Occipital lobe (tissue), 3 donors: ENCODE measurements at places on chromosomes 7 and 10. TPM values are rescaled to one million over a fixed set of nuclear protein-coding genes. Genes with fewer than 3 reads are reported as not detected.

- no peak for DNase-seq
These were observed 5.5 kb downstream of the MCM7 start for GRCh38 chr7:100095704-100096103.

DNA sequence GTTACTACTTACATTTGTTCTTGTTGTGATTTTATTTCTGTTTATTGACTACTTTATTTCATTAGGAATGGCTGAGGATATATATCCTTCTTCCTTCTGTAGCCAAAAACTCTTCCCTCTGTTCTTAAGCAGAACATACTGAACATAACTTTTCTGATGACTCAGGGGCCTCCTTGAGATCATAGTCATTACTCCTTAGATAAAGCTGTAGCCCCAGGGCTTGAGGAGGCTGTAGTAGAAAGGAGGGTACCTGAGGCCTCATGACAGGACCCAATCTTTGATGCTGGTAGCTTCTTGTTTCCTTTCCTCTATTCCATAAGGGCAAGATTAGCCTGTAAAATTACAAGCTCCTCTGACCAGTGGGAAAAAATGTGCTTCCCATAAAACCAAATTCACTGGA is 41.2 kb upstream of the FGFR2 start:
- DNase-seq, result no peak

GRCh38 chr10:75019370-75019769 is 92.1 kb upstream of the SAMD8 start:
- no peak for DNase-seq

GRCh38 chr7:116052006-116052405 is 21.4 kb upstream of the TFEC start:
- DNase-seq, result no peak

DNA sequence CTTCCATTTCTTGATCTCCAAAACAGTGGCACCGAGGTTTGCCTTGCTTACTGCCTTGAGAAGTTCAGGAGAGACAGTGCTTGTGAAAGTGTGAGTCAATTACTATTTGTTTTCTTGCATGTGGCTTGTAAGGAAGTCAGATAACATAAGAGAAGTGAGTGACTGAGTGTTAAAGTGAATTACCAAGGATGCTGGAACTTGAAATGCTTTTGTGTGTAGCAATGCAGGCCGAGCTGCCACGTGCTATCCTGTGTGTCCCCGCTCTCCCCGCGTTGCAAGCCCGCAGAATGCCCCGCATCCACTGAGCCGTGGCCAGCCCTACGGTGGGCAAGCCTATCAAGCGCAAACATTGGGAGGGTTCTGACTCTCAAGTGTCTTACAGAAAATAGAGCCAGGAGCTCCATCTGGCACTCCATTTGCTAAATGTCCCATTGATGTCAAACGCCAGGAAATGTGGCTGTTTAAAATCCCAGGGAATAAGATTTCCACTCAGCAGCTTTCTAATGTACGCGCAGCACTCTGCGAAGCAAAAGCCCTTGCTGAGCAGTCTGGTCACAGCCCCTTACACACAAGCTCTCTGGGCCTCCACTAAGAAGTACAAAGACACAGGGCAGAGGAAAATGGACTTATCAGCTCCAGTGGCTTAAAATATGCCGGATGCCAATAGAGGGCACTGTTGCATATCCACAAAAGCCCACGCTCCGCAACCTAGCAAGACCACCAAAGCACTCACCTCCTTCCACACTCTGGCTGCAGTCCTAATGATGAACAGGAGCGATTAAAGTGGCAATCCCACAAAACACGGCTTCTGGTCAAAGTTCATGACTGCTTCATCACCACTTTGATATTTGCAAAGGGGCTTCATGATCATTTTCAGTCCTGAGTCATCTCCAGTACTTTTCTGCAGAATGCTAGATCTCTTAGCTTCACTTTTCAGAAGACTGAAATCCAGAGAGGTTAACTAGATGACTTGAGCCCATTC is 158.0 kb upstream of the ITGB1 start:
- no peak for DNase-seq

GRCh38 chr7:126178865-126179264 is 1073.9 kb downstream of the GRM8 start:
- no peak for DNase-seq

ZDHHC6 gene
- 28.4 TPM for total RNA-seq

CDCA7L gene
- 26.7 TPM for total RNA-seq

SRGN gene
- 24.8 TPM for total RNA-seq

LMTK2 gene
- 40.4 TPM for total RNA-seq

ENO4 gene
- total RNA-seq, result 0.78 TPM

THSD7A gene
- total RNA-seq, result 41.0 TPM
